Activated T-cell treated with anti-CD3 and anti-CD28 coated beads for 1 hour (primary cell): ENCODE measurements at places on chromosomes 1 and 21.

DNA sequence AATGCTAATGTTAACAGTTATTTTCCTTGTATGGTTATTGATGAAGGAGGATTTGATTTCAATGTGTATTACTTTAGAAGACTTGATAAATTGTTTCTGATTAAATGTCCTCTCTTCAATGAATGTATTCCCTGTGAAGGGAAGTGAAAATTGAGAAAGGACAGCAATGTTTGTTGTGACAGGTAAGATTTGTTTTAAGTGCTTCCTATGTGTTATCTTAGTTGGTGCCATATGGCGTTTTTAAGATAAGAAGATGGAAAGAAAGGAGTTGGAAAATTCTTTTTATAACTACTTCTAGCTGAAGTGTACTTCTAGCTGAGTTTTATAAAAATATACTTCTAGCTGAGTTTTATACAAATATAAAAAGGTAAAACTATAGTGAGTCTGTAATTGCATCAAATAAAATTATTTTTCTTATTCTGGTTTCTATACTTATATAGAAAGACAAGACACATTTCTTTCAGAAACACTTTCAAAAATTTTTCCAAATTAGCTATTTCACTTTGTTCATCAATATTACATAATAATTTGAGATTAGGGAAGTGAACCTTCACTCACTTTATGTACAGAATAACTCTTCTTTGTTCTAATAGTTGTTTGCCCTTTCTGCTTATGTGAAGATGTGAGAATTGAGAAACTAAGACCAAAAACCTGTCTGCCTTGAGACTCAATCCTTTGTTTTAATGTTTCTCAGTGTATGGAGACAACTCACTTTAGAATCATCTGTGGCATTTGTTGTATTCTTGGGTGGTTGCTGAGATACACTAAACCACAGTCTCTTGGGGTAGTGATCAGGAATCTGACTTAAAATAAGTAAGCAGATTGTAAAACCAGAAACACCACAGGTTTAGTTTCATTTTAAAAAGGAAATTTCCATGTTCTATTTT, 382.9 kb upstream of the B3GALT2 start:
- no peak for DNase-seq

DNA sequence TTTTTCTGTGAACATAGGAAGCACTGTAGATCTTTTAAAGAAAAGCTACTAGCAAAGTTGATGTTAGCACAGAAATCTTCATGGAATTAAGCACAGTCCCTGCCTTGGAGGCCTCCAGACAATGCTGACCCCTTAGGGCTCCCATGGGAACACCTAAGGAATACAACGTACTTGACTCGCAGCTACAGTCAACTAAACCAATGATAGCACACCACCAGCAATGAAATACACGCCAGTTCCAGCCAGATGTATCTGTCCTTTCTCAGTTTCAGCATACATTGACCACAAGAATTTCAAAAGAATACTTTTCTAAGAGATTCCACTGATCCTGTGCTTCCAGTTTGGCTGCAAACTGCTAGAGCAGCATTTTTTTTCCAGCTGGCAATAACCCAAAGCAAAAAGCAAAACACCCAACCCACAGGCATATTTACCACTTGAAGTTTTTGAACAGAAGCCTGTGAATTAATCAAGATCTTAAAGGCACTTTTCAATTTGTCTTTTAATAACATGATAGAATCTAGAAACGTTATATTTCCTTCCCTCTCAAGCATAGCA, 42.8 kb upstream of the KRTAP11-1 start:
- DNase-seq, result no peak

GRCh38 chr1:111139324-111139955, 453 bp downstream of the DRAM2 start:
- peak; percentile 32 for DNase-seq

- DNase-seq, result no peak
Observed at GRCh38 chr1:181429462-181429861, 53.9 kb upstream of the CACNA1E start.

DNA sequence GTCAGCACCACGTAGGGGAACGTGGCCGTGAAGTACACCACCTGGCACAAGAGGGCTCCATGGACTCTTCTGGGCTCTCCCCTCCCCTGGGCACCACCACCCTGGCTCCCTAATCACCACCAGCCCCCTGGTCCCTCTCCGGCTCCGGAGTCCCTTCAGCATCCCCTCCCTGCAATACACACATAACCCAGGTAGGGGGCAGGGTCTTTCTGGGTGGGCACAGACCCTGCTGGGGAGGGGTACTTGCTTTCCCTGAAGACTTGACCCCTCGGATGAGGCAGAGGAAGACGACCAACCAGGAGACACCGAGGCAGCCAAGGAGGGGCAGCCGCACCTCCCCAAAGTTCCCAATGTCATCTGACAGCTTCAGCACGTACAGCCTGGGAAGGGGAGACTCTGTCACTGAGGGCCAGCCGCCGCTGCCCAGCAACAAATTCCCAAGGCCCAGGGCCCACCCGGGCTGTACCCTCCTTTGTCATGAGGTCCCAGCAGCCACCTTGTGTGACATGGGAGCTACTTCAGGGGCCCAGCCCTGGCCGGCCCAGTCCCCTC, 11.3 kb downstream of the CCDC24 start:
- DNase-seq, result no peak

GRCh38 chr1:221105578-221105977, 226.3 kb downstream of the HLX start:
- no peak for DNase-seq

DNA sequence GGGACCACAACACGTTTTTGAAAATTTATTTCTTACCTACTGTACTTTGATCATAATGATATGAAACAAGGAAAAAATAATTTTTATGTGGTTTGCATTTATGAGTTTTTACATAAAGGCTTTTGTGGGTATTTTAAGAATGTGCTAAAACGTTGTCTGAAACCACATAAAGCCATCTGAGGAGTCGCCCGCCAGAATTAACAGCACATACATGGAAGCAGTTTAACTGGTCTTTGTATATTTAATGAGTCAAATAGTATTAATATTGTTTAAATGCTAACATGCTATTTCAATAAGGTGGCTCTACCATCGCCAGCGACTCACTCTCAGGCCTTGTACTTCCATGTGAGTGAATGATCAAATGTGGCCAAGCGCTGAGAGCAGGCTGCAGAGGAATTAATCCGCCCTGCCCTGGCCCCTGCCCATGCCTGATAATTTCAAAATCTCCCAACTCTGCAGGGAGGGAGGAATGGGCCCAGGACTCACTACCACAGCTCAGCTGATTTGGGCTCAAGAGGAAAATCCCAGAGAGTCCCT, 49.6 kb downstream of the SLC66A1 start:
- no peak for DNase-seq

- peak; percentile 77 for DNase-seq
Observed at GRCh38 chr1:26833432-26834405, 7.2 kb downstream of the ZDHHC18 start.
